ENCODE measurements at places on chromosomes 2 and 18. TPM values are rescaled to one million over a fixed set of nuclear protein-coding genes. Genes with fewer than 3 reads are reported as not detected.

- peak; percentile 48 for DNase-seq
Observed at GRCh38 chr2:38723173-38723572, 28.0 kb downstream of the SRSF7 start.

The LRP1B gene
- total RNA-seq, result not detected

The SLC11A1 gene
- 0.23 TPM for total RNA-seq

The TTC39C gene
- 43.0 TPM for total RNA-seq

The LPIN1 gene
- 31.9 TPM for total RNA-seq

- no peak for DNase-seq
Observed at GRCh38 chr2:237529452-237530402, 36.6 kb upstream of the PRLH start.

DNA sequence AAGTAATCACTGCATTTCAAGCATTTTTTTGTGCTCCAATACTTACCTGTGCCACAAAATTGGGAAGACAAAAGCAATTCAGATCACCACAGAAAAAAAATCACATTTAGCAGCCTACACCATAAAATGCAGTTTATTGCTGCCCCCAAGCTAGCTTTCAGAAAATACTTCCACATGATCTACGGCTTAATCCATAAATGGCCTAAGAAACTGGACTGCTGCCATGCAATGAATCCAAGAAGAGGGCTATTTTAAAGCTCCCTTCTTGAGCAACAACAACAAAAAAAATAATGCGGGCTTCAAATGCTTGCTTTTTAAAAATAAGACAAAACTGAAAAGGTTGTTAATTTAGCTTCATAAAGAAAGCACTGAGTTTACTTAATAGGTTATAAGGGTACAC is 272.3 kb downstream of the RAD51AP2 start:
- DNase-seq, result no peak

Measured in activated CD8-positive, alpha-beta T cell treated with anti-CD3 and anti-CD28 coated beads for 36 hours (primary cell).